ENCODE measurements at places on chromosomes 16 and 17.

- no peak for DNase-seq
These were observed 76.0 kb downstream of the GPR139 start for GRCh38 chr16:19997734-19998133.

DNA sequence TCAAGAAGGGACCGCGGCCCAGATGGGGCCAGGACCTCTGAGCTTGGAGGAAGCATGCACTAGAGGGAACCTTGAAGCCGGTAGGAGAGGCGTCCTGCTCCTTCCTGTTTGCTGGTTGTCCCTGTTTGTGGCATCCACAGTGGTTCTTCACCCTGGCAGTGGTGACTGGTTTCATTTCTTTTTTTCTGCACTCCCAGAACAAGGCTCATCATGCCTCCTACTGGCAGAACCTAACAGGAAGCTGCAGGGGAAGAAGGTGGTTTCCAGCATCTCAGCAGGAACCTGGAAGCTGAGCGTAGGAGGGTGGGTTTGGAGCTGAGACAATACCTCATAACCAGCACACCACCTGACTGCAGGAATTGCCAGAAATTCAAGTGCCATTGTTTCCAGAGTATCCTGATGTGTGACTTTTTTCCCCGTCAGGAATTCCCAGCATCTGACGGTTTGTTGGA lies 5.8 kb downstream of the TMEM231 start:
- DNase-seq = peak; percentile 25

DNA sequence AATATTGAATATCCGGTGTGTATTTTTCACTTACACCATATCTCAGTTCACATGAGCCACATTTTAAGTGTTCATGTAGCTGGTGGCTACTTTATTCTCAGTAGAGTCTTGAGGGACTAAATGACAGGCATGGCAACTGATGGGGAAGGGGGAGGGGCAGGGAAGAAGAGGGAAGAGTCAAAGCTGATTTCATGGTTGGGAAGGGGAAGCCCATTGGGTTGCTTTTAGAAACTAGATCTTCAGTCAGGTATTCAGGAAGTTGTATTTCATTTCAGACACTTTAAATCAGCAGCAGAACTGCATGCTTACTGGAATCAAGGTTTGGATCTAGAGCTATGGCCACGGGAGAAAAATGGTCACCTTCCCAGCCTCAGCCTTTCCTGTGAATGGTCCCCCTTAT lies 2.9 kb upstream of the WIPI1 start:
- DNase-seq = no peak

DNA sequence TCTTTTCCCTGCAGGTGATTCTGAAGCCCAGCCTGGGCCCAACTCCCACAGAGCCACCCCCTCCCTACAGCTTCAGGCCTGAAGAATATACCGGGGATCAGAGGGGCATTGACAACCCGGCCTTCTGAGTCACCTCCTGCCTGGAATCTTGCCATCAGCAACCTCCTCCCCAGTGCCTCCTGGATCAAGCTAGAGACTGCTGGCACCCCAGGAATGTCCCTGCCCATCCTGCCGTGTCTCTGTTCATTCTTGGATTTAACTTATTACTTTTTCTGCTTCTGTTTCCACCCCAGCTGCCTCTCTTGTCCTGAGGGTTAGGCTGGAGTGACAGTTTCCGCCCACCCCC lies 4.9 kb downstream of the TMEM92 start:
- DNase-seq = no peak

DNA sequence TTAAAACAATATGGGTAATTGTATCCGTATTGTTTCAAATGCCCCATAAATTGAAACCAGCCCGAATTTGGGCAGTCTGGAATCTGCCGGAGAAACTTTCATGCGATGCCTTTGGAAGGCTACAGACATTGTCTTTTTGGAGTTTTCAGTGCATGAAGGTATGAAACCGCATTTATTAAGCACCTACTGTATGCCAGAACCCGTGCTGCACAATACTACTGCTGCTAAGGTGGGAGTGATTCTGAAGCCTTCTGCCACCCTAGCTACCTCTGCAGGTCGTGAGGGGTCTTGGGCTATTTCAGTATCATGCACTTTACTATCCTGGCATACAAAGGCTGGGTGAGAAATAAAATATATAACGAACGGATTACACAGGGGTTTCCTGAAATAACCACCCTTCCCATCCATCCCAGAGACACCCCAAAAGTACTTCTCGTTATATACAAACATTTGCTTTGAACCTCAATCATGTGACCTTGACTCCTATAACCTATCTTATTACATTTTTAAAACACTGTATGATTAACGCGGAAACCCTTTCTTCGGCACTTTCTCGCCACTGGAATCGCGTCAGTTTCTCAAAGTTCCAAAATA lies 1.0 kb upstream of the MSI2 start:
- no peak for DNase-seq

DNA sequence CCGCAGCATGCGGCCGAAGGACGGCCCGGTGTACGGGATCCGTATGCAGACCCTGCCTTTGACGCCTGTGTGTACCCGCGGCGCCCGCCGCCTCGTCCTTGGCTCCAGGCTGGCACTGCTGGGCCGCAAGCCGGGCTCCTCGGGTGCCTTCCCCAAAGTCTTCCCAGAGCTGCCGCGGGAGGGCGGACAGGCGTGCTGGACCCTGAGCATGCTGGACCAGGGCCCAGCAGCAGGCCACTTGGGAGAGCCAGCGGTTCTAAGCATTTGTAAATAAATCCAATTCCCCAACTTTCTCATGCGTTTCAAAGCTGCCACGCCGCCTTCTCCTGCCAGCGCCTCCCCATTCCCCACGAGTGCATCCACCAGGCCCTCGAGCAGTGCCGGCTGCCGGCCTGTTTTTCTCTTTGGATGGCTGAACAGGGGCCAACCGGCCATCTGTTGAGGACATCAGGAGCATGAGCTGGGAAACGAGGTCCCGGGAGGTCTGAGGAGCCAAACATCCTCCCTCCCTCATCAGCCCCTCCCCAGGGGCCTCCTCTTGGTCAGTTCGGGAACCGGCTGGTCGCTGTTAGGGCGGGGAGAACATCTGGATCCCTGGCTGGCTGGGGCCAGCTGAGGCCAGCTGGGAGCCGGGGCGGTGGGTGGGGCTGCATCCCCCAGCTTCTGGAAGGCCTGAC lies 20.5 kb upstream of the PABPN1L start:
- DNase-seq = no peak

- peak; percentile 78 for DNase-seq
These were observed at the start of gene MCRIP2 for GRCh38 chr16:641326-642188. Gene MCRIP2 (plus strand): TSS chr16:641828. CDS start chr16:641992, 164 bp downstream.

- peak; percentile 81 for DNase-seq
These were observed 11.4 kb downstream of the GGA3 start for GRCh38 chr17:75250009-75250471.

GRCh38 chr17:56167491-56167890 lies 14.2 kb downstream of the ANKFN1 start:
- no peak for DNase-seq

GRCh38 chr17:61376931-61377838 lies 22.5 kb upstream of the TBX2 start:
- DNase-seq = no peak

- DNase-seq = no peak
These were observed 72.9 kb downstream of the HS3ST3B1 start for GRCh38 chr17:14373614-14374259.

GRCh38 chr16:78882150-78882549 lies 718.4 kb downstream of the MAF start:
- DNase-seq = no peak
